Ureter (tissue), 1 donor: ENCODE measurements at places on chromosomes 2 and 18. TPM values are rescaled to one million over a fixed set of nuclear protein-coding genes. Genes with fewer than 3 reads are reported as not detected.
A peak's percentile ranks its signal among the peaks of the same experiment; 100 is the strongest.

Gene MAPK4
- total RNA-seq = 14.3 TPM

DNA sequence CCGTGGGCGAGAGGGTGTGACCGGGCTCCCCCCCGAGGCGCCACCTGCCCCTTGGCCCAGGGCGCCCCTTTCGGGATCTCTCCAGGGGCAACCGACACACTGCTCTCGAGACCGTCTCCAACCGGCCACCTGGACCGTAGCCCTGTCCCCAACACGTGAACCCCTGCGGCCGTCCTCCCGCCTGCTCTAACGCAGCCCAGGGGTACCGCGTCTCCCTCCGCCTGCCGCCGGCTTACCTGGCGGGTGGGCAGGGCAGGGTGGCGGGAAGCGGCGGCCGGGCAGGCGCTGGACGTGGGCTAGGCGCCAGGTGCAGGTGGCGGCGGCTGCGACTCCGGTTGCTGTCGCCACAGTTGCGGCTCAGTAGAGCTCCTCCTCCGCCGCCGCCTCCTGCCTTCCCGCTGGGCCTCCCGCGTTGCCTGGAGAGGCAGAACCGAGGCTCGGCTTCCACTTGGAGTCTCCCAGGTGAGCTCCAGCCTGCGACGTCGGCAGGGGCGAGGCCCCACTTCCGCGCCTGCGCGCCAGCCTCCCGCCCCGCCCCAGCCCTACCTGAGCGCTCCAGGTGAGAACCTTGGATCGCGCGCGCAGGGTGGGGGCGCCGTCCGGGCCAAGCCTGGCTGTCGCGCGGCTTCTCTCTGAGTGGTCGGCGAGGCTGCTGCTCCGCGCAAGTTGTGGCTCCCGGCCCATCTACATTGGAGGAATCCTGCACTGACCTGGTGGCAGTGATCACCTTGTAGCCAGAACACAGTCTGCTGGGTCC is at the start of gene GALNT3:
GALNT3 (minus strand) TSS at position 469 of the 757 bp plus-strand sequence. CDS start 23,547 bp downstream, outside the sequence.
- DNase-seq = peak; percentile 88

GRCh38 chr2:172100935-172101820 is 1.5 kb downstream of the DLX2 start:
- DNase-seq = no peak

DNA sequence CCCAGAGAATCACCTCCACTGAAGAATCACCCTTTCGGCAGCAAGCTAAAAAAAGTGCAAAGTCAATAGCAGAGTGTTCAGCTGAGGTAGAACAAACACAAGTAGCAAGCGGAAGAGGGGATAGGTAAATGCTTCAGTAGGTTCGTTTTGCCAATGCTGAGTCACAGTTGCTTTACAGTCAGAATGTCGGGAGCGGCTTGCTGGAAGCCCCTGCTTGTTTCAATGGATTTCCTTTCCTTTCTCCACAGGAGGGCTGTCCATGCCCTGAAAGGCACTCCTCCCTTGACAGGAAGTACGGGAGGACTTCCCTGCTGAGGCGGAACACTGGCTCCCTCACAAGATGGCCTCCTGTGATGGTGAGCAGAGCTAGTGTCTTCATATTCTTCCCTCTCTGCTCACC is 146.2 kb upstream of the LYPD1 start:
- DNase-seq = no peak

- DNase-seq = no peak
These were observed 83.9 kb downstream of the PIK3C3 start for GRCh38 chr18:42038936-42039335.

GRCh38 chr2:16010011-16010410 is 69.7 kb downstream of the MYCN start:
- DNase-seq = no peak

GRCh38 chr2:37641582-37642171 is 29.8 kb downstream of the CDC42EP3 start:
- DNase-seq = no peak

DNA sequence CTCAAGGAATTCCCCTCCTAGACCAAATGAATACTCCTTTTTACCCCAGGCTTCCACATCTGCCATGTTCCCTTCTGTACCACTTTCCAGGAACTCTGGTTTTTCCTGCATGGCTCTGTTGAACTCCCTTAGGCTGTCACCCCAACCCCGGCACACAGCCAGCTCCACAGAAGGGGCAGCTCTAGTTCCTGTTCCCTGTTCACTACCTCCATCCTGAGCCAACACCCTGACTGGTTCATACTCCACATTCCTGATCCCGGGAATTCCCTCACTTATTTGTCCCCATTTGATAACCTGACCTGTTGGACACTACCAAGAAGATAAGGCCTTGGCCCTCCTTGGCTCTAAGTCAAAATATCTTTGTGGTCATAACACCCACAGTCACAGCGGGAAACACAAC is 280.9 kb upstream of the RAB6C start:
- no peak for DNase-seq

DNA sequence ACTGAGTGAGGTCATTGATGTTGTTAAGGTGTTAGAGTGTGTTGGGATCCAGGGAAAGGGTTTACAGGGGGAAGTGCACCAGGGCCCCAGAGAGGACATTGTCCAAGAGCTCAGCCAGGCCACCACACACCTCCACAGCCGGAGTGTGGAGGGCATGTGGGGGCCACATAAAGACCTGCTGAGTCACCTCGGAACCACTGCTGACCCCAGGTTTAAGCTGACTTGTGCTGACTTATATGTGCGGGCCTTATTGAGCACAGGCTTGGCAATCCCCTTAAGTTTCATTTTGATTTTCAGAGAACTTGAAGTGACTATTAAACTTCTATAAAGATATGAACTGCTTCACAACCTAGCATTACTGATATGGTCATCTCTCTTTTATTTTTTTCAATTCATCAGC is 166.2 kb upstream of the MAP3K20 start:
- no peak for DNase-seq

GRCh38 chr2:70808983-70809958 is 11.1 kb downstream of the CLEC4F start:
- no peak for DNase-seq
